Left renal cortex interstitium (tissue), 4 donors: ENCODE measurements at places on chromosomes 6 and 20. TPM values are rescaled to one million over a fixed set of nuclear protein-coding genes. Genes with fewer than 3 reads are reported as not detected.

- no peak for DNase-seq
Observed at GRCh38 chr20:53579266-53579580, 14.4 kb downstream of the ZNF217 start.

- no peak for DNase-seq
Observed at GRCh38 chr20:21244808-21245207, 58.3 kb upstream of the XRN2 start.

- peak; percentile 10 for DNase-seq
Observed at GRCh38 chr6:8589941-8590729, 154.8 kb upstream of the SLC35B3 start.

CABLES2 gene
- polyA plus RNA-seq = 8.0 TPM

DNA sequence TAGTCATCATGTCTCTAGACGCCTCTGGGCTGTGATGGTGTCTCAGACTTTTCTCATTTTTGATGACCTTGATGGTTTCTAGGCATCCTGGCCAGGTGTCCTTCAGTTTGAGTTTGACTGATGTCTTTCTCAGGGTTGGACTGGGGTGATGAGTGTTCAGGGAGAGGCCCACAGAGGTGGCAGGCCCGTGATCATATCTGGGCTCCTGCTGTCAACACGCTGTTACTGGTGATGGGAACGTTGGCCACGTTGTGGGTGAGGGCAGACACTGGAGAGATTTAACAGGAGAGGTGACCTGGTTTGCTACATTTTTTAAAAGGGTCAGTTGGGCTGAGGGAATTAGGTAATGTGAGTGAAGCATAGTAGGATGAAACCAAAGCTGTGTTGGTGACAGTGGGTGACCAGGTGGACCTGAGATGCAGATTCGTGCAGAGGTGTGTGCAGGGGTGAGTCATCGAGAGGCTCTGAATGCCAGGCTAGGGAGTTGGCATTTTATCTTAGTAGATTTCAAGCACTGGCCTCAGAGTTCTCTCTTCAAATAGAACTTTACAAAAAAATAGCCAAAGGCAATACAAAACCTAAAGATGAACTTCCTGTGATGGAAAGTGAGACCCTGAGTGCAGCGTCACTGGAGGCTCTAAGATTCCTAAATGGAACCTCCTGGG is 174.1 kb downstream of the CDH26 start:
- no peak for DNase-seq

GRCh38 chr20:37369846-37370245 is 23.9 kb downstream of the SRC start:
- DNase-seq = no peak

PLCB4 gene
- 13.5 TPM for polyA plus RNA-seq

GRCh38 chr20:23266530-23267398 is 83.8 kb upstream of the NXT1 start:
- DNase-seq = no peak

GRCh38 chr6:135064586-135064985 is 10.0 kb upstream of the HBS1L start:
- no peak for DNase-seq
